ENCODE measurements at places on chromosomes 6 and 20.

DNA sequence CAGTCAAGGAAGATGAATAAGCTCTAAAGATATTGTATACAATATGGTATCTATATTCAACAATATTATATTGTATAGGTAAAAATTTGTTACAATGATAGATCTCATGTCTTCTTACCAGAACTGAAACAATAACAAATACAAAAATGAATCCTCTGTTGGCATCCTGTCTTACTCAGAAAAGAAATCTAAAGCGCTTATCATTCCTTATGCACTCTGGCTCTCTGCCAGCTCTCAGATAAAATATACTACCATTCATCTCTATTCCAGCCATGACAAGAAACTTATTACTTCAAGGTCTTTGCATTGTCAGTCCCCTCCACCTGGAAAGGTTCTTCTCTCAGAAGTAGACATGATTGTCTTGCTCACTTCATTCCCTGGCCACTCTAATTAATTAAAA is 138.6 kb downstream of the THEMIS start:
- no peak for DNase-seq

- DNase-seq: no peak
These were observed 100.3 kb upstream of the EXOC2 start for GRCh38 chr6:793261-793660.

DNA sequence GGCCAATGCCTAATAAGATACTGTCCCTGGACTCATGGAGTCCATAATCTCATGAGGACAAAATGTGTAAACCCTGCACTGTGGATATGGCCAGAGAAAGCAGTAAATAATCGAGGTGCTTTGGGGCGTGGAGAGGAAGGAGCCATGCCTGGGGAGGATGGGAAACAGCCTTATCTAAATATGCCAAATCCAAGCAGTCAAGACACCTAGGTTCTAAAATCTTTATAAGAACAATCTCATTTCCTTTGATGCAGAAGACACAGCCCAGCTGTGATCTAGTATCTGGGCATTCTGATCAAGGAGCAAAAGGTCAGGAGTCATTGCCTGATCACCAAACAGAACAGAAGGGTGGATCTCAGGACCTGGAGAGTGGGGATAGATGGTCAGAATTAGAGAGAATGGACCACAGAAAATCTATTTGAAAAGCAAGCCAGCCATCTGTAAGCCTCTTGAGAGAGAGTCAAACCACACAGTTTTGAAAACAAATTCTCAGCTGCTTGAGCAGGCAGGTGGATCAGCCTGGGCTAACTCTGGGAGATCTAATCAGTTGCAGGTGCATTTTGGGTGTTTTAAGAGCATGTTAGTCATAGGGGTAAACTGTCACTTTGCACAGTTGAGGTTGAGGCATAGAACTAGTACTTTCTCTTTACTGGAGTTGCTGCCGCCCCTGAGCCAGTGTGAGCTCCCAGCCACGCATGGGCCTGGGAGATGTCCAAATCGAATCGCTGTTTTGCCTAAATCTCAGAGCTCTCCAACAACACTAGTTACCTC is 130.8 kb upstream of the TNFAIP3 start:
- no peak for DNase-seq

- no peak for DNase-seq
These were observed 65.0 kb upstream of the XRN2 start for GRCh38 chr20:21237956-21238799.

DNA sequence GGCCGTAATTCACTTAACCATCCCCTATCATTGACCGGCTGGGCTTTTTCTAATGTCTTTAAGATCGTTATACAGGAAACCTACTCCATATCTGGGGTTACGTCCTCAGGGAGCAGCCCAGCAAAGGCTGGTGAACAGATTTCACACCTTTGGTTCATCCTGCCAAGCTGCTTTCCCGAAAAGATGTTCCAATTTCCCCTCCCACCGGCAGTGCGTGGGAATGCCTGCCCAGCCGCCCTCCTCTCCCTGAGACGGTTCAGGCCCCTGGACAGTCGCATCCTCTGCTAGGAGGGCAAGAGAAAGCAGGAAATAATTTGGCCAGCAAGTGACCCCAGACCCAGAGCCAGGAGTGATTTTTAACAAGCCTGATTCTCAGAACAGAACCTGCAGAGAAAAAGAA is 16.3 kb downstream of the SIRPA start:
- DNase-seq: no peak

Data from SHP77 treated with DMSO at 0.1 percent for 48 hours (cell line).